ENCODE measurements at places on chromosomes 6 and 20. TPM values are rescaled to one million over a fixed set of nuclear protein-coding genes. Genes with fewer than 3 reads are reported as not detected.

OOEP gene
- not detected for total RNA-seq

MYLK4 gene
- total RNA-seq: 0.79 TPM

HS3ST5 gene
- total RNA-seq: not detected

RSPO3 gene
- 40.1 TPM for total RNA-seq

NRSN1 gene
- total RNA-seq: not detected

IMPG1 gene
- total RNA-seq: not detected

SAMD3 gene
- 1.3 TPM for total RNA-seq
